ENCODE measurements at places on chromosomes 5 and 9.

GRCh38 chr5:159548517-159548916 is 218.2 kb upstream of the IL12B start:
- DNase-seq, result no peak

DNA sequence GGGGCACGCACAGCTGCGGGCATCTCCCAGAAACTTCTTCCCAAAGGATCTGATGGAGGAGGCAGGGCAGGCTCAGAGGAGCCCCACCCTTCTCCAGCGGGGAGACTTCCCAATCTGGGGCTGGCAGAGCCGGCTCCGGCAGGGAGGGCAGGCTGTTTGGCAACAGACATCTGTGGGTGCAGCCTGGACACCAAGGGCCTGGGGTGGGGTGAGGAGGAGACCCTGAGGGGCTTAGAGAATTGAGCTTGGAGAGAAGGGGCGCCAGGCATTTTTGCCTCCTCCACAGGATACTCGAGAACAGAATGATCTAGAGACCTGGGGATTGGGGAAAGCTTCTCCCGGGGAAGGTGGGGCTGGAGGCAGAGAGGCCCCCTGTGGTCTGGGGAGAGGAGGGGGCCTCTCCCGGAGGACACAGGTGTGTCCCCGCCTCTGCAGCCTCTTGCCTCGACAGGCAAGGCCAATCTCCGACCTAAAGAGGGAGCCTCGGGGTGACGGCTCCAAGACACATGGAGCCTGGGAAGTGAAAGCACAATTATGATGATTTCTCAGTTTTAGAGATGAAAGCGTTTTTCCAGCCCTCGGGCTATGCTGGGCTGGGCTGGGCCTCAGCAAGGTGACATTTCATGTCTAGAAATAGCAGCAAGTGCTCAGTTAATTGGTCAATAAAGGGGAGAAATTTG is 8.4 kb downstream of the LHX3 start:
- DNase-seq, result no peak

- no peak for DNase-seq
Observed at GRCh38 chr5:109016300-109016699, 268.6 kb downstream of the FER start.

- no peak for DNase-seq
Observed at GRCh38 chr9:121584421-121584820, 67.0 kb upstream of the DAB2IP start.

DNA sequence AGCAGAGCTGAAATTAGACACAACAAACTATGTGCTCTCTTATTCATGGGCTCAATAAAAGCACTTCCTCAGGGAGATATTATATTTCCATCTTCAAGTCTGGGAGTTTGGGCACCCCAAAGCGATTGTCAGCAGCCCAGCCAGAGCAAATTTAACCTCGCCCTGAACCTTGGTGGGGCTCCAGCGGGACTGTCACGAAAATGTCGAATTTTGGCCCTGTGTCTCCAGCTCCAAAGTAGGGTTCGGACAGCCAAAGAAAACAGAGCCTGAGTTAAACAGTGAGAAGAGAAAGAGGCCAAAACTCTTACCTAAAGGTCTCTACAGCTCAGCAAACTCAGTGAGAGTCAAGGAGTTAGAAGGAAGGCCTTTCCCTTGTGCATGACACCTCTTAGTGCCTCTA is 432.9 kb downstream of the SPATA31D1 start:
- DNase-seq, result no peak

GRCh38 chr5:58860680-58861079 is 277.8 kb downstream of the RAB3C start:
- no peak for DNase-seq

DNA sequence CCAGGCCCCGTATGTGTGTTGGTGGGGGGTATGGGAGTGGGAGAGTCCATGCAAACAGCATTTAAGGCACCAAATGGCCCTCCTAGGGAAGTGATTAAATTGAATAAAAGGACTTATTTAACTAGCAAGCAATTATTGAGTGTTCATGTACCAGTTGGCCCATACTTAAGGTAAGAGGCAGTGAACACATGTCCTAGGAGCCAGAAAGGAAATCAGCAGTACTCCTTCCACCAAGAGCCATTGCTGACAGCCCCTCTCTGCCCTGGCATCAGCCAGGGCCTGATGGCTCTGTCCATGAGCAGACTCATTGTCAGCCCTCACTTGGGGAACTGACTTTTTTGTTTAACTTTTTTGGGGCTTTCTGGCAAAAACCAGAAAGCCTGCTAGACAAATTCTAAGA is 10.4 kb upstream of the SHROOM1 start:
- DNase-seq, result no peak

DNA sequence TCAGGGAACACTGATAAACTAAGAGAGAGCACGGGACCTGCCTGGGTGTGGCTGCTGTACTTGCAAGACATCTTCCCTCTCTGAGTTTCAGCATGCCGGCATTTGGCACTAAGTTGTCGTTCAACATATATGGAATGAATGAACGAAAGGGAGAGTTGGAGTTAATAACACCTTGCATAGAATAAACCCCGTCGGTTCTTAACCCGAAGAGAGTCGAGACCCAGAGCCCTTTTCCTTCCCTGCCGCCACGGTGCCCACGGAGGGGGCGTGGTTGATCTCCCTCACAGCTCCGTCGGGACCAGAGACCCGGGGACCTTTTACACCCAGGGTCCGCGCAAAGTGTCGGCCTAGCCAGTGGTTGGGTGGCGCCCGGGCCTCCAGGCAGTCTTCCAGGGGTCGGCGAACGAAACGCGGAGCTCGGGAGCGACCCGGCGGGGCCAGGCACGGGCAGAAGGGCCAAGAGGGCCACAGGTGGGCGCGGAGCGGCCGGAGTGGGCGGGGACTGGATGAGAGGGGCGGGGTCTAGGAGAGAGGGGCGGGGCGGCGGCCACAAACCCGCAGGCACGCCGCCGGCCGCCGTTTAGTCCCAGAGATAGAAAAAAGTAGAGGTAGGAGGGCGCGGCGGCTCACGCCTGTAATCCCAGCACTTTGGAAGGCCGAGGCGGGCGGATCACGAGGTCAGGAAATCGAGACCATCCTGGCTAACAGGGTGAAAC is 735 bp upstream of the RPL26L1 start:
- peak; percentile 61 for DNase-seq

DNA sequence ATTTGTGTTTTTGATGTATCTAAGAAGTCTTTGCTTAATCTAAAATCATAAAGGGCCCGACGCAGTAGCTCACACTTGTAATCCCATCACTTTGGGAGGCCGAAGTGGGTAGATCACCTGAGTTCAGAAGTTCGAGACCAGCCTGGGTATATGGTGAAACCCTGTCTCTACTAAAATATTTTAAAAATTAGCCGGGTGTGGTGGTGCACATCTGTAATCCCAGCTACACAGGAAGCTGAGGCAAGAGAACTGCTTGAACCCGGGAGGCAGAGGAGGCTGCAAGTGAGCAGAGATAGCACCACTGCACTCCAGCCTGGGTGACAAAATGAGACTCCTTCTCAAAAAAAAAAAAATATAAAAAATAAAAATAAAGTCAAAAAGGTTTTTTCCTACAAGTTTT is 9.6 kb downstream of the IL6ST start:
- no peak for DNase-seq

DNA sequence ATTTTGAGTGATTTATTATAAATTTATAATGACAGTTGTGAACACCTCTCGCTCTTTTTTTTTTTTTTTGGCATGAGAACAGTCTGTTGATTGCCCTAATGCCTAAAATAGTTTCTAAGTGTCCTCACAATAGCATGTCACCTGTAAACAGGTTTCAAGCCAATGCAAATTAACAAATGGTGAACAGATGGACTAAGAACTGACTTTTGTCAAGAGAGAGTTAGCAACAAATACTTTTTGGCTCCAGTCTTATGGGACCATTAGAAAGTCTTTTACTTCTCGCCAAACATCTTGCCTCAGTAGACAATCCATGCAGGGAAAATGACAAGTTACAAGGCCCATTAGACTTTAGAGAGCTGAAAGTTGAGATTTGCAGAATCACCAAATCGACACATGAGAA is 67.8 kb downstream of the MED27 start:
- DNase-seq, result no peak

DNA sequence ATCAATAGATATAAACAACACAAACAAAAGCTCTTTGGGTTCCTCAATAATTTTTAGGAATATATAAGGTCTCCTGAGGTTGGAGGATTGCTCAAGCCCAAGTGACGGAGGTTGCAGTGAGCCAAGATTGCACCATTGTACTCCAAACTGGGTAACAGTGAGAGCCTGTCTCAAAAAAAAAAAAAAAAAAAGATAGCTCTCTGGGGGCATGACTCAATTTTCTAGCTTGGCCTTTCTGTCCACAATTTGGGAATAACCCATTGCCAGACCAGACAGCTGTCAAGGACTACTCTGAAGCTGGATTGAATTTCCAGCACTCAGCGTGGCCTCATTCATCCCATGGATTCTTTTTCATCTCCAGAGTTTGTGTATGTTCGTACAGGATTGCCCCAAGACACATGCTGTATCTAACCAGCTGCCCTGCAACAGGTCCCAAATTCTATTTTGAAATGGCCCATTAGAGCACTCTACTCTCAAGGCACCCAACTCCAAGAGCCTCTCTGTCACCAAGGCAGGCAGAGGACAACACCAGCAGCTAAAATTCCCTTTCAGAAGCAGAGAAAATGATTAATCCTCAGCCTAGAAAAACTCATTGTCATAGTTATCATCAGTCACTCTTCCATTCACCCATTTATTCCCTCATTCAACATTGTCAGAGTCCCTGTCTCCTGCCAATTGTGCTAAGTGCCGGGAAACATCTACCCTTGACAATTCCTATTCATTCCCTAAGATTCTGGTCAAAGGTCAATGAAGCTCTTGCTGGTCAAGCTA is 8.7 kb downstream of the FAM193B start:
- DNase-seq, result no peak

- no peak for DNase-seq
Observed at GRCh38 chr9:134178768-134179551, 14.6 kb upstream of the RNU6ATAC start.

DNA sequence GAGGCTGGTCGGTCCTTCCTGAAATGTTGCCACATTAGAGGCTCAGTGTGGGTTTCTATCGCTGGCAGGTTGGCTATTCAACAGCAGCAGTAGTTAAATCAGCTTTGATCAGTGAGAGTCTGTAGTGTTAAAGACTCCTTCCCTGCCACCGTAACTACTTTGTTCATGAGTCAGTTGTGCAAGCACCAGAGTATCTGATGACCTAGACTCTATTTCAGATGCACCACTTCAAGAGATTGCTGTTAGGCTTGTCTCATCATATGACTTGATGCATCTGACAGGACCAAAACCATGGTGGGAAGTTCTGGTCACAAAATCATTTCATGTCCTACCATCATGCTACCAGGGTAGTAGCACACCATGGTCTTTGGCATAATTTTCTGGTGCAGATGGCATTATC is 482.7 kb upstream of the MPDZ start:
- DNase-seq, result no peak

DNA sequence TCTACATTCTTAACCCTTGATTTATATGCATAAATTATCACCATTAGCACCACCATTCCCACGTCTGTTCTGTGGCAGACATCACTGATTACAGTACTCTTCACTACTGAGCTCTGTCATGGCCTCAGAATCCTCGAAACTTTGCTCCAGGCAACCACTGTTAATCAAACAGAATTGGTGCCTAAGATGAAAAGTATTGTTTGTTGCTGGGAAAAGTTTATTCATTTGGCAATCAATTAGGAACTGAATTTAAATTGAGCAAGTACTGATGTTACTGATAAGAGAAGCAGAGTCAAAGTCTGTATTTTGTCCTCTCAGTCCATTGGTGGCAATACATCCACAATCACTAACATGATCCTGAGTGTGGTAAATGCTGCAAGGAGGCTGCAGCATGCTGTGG is 12.8 kb downstream of the SLC1A1 start:
- DNase-seq, result no peak

- DNase-seq, result no peak
Observed at GRCh38 chr5:154395407-154396106, 50.2 kb upstream of the SAP30L start.

DNA sequence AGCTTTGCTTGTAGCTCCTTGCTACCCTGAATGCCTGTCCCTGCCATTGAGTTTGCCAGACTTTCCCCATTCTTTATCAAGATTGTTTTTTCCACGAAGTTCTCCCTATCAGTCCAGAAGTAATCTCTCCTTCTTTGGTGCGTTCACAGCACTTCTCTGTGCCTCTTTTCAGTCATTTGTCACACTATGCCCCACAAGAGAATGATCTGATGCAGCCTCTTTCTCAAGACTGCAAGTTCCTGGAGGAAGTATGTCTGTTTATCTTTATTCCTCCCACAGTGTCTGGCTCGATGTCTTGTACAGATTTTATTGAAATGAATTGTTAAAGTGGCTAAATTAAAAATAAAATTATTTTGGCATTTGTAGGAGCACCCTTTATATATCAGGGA is 99.3 kb downstream of the CCDC192 start:
- no peak for DNase-seq

All from T-helper 9 cell (primary cell).